Activated T-cell treated with anti-CD3 and anti-CD28 coated beads, Interleukin-2, amount 50 U/mL, for 24 hours (primary cell): ENCODE measurements at places on chromosomes 16 and 17.
A peak's percentile ranks its signal among the peaks of the same experiment; 100 is the strongest.

GRCh38 chr17:75478508-75478907, 22.1 kb downstream of the TMEM94 start:
- DNase-seq = no peak

DNA sequence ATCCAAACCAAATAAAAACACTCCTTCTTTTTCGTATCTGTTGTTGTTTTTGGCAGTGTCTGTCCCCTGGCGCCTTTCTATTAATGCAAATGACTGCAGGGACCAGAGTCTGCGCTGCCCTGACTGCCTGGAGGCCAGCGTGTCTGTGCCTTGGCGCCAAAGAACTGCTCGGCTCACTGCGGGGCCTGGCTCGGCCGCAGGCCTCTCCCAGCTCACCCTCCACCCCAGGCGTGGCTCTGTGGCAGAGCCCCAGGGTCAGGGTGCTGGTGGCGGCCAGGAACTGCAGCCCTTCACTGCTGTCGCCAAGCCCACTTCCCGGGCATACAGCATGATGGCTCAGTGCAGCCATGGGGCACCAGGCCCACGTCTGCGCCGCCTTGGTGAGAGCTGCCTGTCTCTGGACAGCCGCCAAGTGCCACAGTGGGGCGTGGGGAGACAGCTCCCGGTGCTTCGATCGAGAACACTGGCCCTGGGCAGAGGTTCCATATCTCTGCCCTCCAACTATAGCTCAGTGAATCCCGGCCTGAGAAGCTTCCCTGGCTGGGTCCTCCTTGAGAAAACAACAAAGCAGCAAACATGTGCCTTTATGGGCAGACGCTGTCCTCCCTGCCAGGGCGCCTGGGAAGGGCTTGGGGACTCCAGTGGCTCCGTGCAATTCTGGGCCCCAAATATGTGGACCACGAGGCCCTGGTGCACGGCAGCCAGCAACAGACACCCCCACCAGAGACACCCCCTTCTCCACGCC, 11.1 kb downstream of the CANT1 start:
- peak; percentile 11 for DNase-seq

DNA sequence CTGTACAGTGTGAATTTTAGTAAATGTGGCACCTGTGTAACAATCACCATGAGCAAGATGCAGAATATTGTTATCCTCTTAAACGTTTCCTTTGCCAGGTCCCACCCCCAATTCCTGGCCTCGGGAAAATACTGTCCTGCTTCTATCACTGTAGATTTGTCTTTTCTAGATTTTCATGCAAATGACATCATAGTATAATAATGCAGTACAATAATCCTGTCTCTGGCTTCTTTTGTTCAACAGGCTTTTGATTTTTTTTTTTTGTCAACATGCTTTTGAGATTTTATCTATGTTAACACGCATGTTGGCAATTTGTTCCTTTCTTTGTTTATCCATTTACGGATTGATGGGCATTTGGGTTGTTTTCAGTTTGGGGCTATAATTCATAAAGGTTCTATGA, 20.4 kb upstream of the HEATR3 start:
- DNase-seq = no peak

- peak; percentile 62 for DNase-seq
These were observed 7.3 kb upstream of the NR1D1 start for GRCh38 chr17:40107522-40108174.

- DNase-seq = no peak
These were observed 9.9 kb upstream of the LCAT start for GRCh38 chr16:67953641-67954375.

- DNase-seq = no peak
These were observed 211.3 kb downstream of the FOXL1 start for GRCh38 chr16:86789621-86790051.

DNA sequence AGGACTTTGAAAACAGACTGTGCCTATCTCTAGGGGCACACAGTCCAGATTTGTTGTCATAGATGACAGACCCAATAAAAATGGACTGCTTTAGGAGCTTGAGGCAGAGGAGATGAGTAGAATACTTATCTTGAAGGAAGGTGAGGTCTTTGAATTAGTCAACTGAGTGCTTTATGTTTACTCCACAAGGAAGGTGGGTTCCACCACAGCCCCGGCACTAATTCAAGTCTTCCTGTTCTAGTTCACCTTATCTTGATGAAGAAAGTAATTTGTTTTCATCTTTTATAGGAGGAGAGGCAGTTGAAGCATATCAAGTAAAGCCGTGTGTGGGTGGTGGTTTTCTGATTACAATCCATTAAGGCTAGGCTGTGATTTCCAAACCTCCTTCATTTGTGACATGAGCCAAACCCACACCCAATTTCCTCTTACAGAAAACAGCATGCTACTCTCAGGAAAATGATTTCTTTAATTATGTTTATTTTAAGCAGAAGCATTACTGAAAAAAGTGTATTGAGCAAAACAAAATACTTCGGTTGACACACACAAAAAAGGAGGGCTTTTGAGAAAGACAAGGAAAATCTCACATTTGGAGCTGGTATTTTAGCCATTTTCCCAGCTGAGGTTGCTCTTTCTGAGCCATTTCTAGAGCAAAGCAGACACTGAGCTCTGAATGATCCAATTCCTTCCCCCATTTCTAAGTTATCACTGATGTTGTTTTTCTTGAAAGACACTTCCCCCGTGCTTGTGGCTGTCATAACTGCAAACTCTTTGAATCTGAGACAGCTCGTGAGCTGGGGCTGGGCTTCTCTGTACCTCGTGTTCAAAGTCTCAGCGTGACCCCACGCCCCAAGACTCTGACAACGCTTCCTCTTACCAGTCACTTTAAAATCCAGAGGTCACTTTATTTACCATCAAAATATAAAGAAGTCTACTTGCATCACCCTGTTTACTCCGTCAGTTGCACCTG, 35.4 kb downstream of the CDRT15 start:
- no peak for DNase-seq

DNA sequence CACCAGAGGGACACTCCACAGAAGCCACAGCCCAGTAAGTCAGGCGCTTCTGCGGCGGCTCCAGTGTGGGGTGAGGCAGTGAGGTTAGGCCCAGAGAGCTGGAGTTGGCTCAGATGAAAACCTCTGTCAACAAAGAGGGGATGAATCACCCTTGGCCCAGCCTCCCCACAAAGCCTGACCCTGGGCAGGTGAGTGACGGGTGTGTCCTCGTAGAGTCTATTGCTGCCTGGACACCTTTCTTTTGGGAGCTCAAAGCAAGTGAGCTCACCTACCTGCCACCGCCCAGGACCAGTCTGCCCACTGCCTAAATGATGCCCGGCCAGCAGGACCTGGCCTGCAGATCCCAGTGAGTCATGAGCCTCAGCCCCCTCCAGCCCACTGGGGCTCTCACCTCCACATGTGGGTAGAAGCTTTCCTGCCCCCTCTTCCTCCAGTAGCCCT, 24.9 kb upstream of the DBNDD1 start:
- DNase-seq = no peak
